ENCODE measurements at places on chromosomes 1 and 21.

DNA sequence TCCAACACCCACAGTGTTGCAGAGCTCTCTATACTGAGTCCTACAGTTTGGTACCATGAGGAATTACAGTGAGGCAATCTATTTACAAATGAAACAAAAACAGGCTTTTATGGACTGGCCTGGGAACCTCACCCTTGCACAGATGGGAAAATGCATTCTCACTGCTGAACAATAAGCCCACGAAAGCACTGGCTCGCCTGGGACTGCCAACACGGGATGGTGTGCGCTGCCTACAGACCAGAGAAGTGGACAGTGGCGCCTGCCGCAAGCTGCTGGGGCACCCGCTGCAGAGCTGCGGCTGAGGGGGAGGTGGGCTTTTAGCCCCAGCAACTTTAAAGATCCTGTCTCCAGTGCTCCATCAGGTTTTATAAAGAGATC is 28.5 kb upstream of the ABCG1 start:
- DNase-seq = no peak

DNA sequence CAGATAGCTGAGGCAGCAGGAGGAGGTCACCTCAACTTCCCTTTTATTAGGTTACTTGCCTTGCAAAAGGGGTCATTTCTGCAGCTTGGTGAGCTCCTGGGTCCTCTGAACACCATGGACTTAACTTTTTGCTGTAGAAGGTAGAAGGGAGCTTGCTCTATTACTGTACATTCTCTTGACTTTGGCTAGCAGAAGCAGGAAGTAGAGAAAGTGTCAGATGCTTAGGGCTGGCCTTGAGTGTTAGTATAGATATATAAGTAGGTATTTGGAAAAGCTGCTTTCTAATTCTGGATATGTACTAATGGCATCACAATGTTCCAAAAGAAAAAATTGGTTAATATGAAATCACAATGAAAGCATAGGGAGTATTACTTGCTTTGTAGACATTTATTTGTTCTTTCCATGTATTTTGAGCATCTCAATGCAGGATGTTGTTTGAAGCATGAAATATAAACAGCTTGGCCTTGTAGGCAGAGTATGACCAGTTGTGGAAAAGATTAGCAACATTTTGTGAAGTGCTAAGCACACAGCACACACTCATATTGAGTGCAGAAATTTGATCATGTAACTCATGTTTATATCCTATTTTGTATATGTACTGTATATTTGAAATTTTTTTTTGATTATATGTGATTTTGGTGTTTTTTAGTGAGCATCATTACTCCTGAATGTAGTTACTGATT is 108.8 kb downstream of the DYRK1A start:
- no peak for DNase-seq

- no peak for DNase-seq
Measured at GRCh38 chr1:155850345-155850744, 6.7 kb downstream of the GON4L start.

DNA sequence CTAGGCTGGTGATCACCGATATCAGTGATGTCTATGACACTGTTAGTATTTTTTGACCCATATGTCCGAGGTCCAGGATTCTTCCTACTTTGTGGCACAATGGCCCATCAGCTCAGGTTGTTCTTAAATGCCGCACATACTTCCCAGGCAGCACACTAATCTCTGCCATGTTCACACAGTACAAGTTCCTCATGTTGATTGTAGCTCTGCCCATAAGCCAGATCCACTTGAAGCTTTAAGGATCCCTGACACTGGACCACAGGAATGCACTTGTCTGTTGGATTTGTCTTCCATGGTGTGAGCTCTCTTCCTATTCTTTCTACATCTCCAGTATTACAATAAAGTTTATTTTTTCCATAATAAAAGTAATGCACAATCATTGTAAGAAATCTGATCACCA is 69.5 kb downstream of the DDX20 start:
- DNase-seq = no peak

DNA sequence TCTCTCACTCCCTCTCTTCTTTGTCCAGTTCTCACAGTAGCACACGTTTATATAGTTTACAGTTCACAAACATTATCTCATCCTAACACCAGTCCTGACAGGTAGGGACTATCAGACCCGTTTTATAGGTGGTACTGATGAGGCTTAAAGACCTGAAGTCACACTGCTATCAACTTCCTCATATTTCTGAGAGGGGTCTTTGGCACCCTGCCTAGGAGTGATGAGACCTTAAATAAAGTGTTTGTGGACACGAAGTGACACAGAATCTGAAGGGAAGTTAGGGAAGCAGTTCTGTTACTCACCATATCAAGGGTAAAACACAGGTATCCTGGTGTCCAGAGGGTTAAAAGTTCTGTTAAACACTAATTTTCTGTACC is 590 bp upstream of the TACSTD2 start:
- DNase-seq = no peak

- DNase-seq = peak; percentile 57
Measured at GRCh38 chr1:162171111-162171510, 101.6 kb downstream of the NOS1AP start.

DNA sequence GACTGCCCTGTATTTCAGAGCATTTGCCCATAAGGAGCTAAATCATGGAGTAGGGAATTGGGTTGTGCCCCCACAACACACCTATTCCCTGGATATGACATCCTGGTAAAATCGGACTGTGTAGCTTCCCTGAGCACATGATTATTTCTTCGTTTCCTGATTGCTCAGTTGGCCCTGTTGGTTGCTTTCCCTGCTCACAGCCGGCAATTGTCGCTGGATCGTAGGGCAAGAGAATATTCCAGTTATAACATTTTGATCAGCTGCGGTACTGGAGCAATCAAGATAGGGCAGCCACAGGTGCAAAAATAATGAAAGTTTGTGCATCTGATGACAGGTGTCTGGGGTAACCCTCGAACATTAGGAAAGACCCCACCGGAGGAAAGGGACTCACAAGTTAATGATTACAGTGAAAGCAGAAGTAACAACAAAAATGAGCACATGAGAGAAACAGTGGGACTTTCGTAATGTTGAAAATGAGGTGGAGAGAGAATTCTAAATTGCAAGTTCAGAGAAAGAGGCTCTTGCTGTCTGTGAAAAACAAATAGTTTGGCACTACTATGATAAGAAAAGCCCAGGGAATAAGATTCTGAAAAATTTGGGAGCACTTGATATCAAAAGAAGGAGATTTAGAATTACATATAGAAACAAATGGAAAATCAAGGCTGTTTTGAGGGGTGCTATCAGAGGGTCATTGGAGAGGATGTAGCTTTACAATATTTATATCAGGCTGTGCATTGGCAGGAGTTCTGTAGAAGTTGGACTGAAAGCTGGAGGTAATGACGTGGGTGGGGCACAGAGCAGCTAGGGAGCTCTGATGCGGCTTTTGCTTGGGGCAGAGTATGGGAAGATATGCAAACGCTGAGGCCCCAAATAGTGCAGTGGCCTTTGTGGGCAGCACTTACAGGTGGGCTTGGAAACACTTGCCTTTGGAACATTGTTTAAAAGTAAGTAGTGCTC is at the start of gene MAB21L3:
MAB21L3 (plus strand) TSS at position 833 of the 957 bp plus-strand sequence. CDS start 1,217 bp downstream, outside the sequence.
- no peak for DNase-seq

DNA sequence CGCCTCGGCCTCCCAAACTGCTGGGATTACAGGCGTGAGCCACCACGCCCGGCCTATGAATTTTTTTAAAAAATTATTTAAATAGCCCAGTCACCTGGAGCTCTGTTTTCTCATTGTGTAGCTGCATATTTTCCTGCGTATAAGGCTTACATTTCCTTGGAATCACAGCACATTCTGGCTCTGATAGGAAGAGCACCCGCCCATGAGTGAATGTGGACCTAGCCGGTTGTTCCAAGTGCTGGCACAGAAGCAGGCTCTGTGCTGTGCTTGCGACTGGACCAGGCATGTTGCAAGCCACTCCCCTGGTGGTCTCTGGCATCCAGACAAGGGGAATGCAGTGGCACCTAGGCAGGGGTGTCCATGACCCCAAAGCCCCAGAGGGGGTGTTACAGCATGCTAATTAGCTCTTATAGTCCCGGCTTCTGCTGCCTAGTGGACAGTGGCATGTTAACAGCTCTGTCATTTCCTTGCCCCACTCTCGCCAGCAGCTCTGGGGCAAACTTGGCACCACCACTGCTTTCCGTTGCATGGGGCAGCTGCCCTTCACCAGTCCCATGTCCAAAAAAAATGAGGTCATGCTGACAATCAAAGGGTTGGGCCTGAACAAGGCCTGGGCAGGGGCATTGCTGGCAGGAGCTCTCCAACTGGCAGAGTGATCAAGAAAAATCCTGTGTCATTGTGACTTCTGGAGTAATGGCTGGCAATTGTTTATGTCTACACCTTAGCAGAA is 5.2 kb upstream of the VTCN1 start:
- no peak for DNase-seq

DNA sequence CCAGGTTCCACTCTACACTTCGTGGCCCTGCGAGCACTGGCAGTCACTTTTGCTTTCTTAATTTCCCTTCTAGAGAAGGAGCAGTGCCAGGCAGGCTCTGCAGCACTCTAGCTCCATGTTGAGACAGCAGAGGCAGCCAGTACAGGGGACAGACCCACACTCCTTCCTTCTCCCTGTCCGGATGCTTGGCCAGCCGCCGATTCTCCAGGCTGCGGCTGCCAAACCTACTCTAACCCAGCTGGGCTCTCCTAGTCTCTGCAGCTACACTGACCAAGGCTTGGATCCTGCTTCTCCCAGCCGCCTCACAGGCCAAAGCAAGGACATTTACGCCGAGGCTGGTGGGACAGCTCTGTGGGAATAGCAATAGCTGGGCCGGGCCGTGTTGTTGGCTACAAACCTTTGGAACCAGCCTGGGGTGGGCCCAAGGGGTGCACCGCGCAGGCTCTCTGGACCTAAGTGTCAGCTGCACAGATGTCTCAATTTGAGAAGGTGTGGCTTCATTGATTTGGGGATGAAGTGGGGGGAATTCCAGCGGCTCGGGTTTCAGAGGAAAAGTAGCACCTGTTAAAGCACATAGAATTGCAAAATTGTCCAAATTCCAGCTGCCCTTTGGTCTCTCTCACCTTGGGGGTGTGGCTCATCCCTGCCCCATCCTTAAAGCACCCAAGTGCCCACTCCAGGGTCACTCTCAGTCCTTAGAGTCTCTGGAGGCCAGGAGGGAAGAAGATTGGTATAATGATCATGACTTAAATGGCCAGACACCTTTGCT is 3.2 kb downstream of the BARHL2 start:
- no peak for DNase-seq

- DNase-seq = peak; percentile 61
Measured at GRCh38 chr1:21782349-21782867, 541 bp downstream of the USP48 start.

GRCh38 chr1:18035145-18035544 is 72.5 kb upstream of the IGSF21 start:
- no peak for DNase-seq

DNA sequence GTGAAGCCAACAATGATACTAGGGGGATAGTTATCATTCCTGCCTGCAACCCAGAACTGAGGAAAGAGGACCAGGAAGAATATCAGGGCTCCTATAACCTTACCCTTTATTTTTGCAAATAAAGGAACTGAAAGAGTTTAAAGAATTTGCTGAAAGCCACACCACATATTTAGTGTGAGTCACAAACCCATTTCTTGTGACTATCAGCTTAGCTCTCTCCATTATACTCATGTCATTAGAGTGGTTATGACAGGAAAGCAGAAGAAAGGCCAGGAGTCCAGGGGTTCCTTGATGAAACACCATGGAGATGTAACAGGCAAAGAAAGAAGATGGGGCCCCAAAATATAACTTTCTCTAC is 141.1 kb upstream of the SAMSN1 start:
- peak; percentile 2 for DNase-seq

GRCh38 chr1:93744299-93744988 is 62.8 kb upstream of the BCAR3 start:
- DNase-seq = no peak

GRCh38 chr1:222284466-222284865 is 263.4 kb downstream of the HHIPL2 start:
- DNase-seq = peak; percentile 12

DNA sequence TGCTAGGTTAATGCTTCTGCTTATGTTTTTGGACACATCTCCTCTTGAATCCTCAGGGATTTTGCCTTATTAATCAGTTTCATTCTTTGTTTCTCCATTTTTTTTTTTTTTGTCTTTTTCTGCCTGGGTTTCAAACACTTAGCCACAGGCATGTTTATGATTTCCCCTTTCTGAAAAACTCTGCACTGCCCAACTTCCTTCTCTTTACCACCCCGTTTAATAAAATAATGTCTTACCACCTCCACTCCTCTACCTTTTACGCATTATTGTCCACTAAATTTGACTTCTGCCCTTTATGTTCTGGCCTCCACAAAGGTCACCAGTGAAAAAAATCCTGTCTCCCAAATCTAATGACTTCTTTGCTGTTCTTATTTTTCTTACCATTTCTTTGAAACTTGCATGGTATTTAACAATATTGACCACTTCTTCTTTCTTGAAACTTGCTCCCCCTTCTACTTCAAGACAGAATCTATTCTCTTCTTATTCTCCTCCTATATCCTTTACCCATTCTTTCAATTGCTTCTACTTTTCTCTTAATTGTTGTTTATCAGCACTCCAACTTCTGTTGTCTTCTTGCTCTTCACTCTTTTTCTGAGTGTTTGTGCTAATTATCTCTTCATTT is 150.3 kb downstream of the TNFSF18 start:
- DNase-seq = no peak

- DNase-seq = peak; percentile 2
Measured at GRCh38 chr1:150836129-150836773, 28.2 kb upstream of the CTSK start.

- DNase-seq = no peak
Measured at GRCh38 chr1:51238034-51238403, 1.9 kb downstream of the RNF11 start.

DNA sequence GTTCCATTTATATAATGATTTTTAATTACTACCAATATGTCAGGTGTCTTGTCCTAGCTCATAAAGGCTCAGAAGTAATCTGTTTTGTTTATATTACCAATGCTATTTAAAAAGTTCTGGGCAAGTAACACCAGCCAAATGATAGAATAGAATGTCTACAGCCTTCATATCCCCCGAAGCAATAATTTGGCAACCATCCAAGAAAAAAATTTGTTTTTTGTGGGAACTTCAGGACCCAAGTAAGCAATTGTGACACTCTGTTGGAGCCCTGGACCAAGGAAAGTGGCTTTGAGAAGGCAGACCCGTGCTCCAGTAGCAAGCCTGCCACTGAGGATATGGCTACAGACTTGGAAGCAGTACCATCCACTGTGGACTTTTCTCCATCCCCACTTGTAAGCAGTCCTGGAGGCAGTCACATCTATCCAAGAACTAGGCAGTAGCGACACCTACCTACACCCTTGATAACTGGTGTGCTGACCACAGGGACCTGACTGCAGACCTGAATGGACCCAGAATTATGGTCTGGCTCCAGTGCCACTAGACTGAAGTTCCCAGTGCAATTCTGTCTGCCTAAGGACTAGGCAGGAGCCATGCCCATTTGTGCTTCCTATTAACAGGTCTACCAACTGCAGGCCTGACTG is 870.7 kb upstream of the ADGRL2 start:
- DNase-seq = no peak

GRCh38 chr1:45093334-45093733 is 81.3 kb downstream of the UROD start:
- DNase-seq = no peak

- DNase-seq = no peak
Measured at GRCh38 chr1:57277681-57278080, 146.2 kb downstream of the DAB1 start.
